Activated CD4-positive, alpha-beta T cell treated with anti-CD3 and anti-CD28 coated beads, Interleukin-2, amount 50 U/mL, for 48 hours (primary cell): ENCODE measurements at places on chromosomes 4 and X.

- DNase-seq = no peak
Measured at GRCh38 chr4:112736718-112737135, 99.8 kb downstream of the LARP7 start.

- DNase-seq = no peak
Measured at GRCh38 chr4:155687380-155687982, 20.8 kb downstream of the GUCY1A1 start.

GRCh38 chrX:149830192-149830873 is 48.6 kb downstream of the MAGEA9 start:
- DNase-seq = peak; percentile 5

DNA sequence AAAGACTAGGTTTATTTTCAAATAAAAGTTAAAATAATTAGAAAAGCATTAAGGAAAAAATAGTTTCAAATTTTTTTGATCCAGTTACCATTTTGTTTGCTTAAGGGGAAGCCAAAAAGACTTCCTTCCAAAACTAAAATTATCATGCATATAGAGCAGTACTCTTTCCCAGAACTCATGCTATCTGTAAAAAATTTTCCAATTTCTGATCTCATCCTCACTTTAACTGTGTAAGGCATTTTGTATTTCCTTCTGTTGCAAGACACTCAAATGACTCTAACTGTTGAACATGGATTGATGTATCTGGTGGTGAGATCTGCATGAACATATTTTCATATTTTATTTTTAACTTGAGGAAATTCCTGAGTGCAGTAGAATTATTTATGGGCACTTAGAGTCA is 150.1 kb downstream of the ADAM29 start:
- no peak for DNase-seq

- no peak for DNase-seq
Measured at GRCh38 chr4:154004016-154004415, 215.1 kb upstream of the SFRP2 start.

DNA sequence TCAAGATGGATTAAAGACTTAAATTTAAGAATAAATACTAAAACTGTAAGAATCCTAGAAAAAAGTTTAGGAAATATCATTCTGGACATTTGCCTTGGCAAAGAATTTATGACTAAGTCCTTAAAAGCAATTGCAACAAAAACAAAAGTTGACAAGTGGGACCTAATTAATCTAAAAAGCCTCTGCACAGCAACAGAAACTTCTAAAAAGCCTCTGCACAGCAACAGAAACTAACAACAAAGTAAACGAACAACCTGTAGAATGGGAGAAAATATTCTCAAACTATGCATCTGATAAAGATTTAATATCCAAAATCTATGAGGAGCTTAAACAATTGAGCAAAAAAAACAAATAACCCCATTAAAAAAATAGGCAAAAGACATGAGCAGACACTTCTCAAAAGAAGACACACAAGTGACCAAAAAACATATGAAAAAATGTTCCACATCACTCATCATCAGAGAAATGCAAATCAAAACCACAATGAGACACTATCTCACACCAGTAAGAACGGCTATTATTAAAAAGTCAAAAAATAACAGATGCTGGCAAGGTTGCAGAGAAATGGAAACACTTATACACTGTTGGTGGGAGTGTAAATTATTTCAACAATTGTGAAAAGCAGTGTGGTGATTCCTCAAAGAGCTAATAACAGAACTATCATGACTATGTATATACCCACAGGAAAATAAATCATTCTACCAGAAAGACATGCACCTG is 5.5 kb upstream of the OPRPN start:
- DNase-seq = no peak

DNA sequence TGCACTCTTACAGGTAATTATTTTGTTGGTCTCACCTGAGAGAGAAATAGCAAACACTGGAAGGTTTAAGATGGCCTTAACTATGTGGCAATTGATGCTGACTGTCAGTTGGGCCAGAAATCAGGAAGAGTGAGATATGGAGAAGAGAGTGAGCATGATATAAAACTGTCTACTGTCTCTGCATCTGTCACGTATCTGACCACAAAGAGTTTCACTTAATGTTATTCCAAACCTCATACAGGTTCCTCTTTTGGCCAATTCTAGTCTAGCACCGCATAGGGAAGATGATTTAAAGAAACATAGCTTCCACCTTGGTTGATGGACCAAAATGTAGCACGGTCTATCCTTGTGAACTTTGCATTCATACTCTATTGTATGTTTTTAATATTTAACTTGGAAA is 381.0 kb upstream of the BOD1L1 start:
- DNase-seq = no peak

DNA sequence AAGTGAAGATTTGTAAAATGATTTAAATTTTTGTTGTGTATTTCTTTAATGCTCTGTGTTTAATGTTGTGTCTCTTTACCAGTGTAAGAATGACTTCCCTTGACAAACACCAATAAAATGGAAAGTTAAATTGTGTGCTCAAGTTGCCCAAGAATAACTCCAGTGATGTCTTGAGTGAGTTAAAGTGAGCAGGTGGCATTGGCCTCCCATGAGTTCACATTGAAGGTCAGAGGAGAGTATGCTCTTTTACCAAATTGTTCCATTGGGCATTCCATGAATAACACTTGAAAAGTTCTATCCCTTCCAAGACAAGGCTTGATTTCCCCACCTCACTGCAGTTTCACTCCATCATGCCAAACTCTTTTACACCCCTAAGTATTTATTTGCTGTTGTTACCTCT is 4.5 kb downstream of the ANXA5 start:
- DNase-seq = no peak

GRCh38 chr4:20203508-20203907 is 48.2 kb upstream of the SLIT2 start:
- no peak for DNase-seq

GRCh38 chrX:154718616-154719015 is 32.3 kb downstream of the GAB3 start:
- DNase-seq = no peak

DNA sequence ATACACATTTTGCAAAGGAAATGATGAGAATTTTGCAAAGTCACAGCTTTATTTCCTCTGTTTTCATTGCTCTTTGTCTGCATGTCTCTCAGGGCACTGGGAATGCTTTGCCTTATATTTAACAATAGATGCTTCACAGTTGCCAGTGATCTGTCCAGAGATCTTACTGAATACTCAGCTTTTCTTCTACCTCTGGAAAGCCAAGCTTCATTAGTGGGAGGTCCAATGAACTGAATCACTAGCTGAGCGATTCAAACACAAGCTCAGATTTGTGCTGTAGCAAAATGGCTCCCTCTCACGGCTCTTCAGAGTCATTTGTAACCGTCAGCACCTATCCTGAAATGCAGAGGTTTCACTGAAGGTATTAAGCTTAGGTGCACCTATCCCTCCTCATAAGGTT is 138.9 kb downstream of the DCLK2 start:
- no peak for DNase-seq

GRCh38 chrX:120468479-120468824 is 644 bp downstream of the LAMP2 start:
- no peak for DNase-seq

DNA sequence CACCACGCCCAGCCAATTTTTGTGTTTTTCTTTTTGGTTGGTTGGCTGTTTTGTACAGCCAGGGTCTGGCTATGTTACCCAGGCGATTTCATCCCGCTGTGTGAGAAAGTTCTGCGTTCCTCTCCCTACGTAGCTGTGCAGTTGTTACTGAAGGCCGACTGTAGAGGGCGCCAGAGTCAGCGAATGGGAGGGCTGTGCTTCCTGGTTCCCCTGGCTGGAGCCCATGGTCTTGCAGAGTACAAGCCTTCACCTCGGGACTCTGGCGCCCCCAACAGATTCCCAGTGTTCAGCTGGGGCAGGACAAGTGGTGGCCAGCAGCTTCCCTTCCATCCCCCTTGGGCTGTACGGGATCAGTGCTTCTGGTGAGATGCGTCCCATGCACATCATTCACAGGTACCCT is 5.6 kb upstream of the CT45A1 start:
- DNase-seq = peak; percentile 43

DNA sequence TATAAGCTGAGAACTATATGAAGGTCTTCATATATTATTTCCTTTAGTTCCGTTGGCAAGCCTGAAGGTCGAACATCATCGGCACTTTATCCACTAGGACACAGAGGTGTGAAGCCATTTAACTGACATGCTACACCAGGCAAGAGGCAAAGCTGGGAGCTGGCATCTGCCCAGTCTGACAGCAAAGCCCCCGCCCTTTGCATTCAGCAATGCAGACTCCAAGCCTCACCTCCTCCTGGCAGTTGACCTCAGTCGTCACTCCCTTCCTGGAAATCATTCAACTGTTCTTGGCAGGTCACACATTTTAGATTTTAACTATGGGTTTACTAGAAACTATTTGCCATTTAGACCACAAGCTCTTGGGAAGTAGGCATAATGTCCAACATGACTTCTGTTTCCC is 135.8 kb upstream of the FRG1 start:
- DNase-seq = no peak

DNA sequence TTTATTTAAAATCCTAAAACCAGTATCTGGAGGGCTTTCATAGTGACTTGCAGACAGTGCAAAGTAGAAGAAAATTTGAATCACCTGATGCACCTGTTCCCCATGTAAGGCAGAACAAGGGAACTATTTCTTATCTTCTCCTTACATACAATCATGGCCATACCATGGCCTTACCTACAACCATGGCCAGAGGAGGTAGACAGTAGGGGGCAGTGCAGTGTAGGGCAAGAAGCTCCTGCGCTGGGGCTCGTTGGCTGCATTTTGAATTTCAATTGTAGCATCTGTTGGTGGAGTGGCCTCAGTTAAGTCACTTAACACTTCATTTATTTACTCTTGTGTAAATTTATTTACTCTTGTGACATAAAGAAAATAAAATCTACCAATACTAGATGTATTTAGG is 33.0 kb downstream of the GALNTL6 start:
- no peak for DNase-seq

- DNase-seq = no peak
Measured at GRCh38 chrX:105477351-105477750, 256.9 kb upstream of the TEX13A start.

DNA sequence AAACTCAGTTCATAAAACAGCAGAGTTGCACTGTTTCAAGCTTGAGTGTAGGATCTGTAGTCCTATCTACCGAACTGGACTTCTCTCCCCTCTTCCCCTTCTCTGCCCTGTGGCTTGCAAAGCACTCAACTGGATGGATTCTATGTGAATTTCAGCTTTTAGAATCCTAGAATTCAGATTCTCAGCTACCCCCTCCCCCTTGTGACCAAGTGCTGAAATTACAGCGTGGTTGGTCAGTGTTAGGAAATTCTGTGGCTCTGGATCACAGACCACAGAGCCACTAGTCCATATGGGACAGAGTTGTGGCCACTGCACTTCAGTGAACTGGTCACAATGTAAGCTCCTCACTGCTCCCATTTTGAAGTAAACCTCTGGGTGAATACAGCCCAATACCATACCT is 64.6 kb upstream of the TRPC5 start:
- DNase-seq = no peak

DNA sequence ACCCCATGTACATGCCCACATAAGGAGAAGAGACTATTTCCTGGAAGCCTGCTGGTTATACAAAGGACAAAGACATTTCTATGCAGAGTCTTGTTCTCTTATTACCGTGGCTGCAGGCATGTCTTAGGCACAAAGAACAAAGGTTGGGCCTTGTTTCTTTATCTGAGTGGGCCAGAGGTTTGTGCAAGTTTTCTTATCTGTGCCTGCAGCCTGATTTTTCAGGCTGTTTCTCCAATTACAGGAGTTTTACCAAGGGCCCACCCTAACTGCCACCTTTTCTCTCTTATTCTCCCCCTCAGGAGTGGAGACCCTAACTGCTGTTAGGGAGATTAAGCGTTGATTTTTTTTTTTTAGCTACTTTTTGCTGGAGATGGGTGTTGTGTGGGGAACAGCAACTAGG is 3.5 kb downstream of the TENT5D start:
- DNase-seq = no peak

GRCh38 chrX:48789366-48790220 is 3.2 kb downstream of the GATA1 start:
- DNase-seq = no peak

DNA sequence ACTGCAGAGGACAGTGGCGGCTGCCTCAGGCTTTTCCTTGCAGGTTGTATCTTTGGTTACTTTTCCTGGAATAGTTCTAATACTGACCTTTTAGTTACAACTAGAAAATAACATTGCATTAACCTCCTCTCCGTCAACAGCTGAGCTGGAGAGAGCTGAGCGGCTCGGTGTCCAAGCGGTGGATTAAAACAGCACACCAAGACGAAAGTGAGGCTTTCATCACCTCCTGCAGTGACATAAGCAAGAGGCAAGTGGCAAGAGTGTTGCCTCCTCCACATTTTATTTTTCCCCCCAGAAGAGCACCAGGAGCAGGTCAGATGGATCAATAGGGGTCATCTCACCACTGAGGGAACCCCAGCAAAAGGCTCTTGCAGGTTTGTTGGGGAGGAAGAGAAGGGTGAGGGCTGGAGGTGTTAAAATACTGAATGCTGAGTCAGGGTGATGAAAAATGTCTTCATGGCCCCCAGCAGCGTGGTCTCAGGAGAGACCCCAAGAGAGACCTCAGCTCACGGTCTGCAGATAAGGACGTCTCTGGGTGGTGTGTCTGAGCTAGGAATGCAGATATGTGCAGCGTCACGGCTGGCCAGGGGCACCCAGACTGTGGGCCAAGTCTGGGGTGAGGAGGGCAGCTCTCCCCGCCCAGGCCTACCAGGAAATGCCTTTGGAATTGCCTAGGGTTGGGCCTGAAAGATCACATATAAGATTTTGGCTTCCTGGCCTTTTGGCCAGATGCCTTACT is 50.3 kb downstream of the CASP3 start:
- no peak for DNase-seq

GRCh38 chr4:77669946-77670590 is 64.4 kb downstream of the CXCL13 start:
- DNase-seq = no peak

- no peak for DNase-seq
Measured at GRCh38 chr4:180160195-180160983, 2082.8 kb upstream of the TENM3 start.

GRCh38 chr4:139825523-139826014 is 159.9 kb downstream of the MGST2 start:
- DNase-seq = no peak

GRCh38 chr4:79330720-79331119 is 4.9 kb upstream of the NAA11 start:
- DNase-seq = no peak

DNA sequence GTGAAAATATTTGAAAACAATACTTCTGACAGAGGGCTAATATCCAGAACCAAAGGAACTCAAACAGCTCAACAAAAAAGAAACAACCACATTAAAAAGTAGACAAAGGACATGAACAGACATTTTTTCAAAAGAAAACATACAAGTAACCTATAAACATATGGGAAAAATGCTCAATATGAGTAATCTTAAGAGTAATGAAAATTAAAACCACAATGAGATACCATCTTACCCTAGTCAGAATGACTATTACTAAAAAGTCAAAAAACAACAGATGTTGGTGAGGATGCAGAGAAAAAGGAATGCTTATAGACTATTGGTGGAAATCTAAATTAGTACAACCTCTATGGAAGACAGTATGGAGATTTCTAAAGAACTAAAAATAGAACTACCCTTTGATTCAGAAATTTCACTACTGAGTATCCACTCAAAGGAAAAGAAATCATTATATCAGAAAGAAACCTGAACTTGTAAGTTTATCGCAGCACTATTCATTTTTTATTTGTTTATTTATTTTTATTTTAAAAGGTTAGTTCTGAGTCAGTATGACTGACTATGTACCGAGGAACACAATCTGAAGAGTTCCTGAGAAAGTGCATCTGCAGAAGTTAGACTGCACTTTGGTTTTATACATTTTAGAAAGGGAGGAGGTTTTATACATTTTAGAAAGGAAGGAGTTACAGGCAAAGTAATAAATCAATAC is 231.3 kb downstream of the INPP4B start:
- no peak for DNase-seq
